Stimulated activated CD8-positive, alpha-beta memory T cell treated with anti-CD3 and anti-CD28 coated beads, Interleukin-15, amount 100 ng/mL, for 1 hour (primary cell): ENCODE measurements at places on chromosomes 3 and 15.

DNA sequence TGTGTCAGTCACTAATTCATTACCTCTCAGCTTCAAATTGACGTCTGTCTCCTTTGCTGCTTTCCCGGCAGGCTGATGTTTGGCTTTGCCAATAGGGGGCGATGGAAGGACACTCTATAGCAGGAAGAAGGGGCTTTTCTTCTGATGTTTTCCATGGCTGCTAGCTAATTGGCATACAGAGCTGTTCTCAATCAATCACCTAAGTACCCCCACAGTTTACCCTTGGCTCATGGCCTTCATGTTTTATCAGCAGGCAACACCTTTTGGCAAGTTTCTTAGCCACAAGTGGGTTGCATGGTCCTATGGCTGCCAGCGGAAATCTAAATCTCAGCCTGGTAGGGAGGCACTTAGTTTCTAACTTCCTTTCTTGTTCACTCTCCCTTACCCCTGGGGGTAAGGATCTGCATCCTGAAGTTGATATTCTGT lies 45.0 kb downstream of the ESYT3 start:
- DNase-seq, result no peak

DNA sequence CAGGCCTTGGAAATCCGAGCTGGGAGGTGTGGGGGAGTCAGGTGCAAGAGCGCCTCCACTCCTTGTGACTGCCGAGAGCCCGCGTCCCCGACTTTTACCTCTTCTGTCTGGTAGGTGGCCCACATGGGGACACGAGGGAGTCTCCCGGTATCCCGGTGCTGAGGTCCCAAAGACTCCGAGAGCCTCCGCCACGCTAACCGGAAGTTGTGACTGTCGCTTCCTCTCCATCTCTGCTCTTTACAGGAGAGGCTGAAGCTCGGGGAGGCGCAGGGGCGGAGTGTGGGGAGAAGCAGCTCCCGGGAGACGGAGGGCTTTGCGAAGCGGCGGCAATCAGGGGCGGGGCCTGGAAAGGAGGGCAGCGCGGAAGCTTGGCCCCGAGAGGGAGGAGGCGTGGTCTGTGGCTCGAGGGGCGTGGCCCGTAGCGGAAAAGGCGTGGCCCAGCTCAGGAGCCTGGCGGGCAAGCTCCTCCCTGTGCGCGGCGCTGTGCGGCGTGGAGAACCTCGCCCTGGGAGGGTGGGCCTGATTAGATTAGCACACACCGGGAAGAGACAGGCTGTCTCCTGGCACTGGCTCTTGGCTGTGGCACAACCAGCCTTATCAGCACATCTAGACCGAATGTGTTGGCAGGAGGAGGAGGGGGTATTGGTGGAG lies 143.9 kb downstream of the GABRB3 start:
- no peak for DNase-seq

GRCh38 chr3:148992027-148992634 lies 791 bp downstream of the GYG1 start:
- no peak for DNase-seq

- DNase-seq, result no peak
Measured at GRCh38 chr3:180048103-180048502, 11.4 kb upstream of the PEX5L start.

- no peak for DNase-seq
Measured at GRCh38 chr3:152293347-152294006, 24.7 kb downstream of the MBNL1 start.

GRCh38 chr15:90042356-90042755 lies 41.2 kb downstream of the ZNF710 start:
- DNase-seq, result no peak

DNA sequence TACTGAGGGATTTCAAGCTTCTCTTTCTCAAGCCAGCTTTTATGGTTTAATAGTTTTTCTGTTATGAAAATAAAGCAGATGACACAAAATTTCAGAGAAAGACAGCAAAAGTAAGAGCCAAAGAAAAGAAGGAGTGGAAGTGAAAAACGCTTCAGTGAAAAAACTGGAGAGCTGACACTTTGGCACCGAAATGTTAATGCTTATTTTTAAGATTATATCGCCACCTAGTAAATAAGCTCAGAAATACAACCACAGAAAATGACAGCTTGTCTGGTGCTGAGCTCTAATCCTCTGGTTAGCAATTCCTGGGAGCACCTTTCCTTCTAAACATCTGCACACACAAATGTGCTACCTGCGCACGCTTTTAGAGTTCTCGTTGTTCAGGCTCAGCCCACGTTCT lies 101.6 kb downstream of the ZPLD1 start:
- DNase-seq, result no peak
